Effector memory CD4-positive, alpha-beta T cell (primary cell): ENCODE measurements at places on chromosomes 6 and 20.

- no peak for DNase-seq
Measured at GRCh38 chr6:124961777-124962638, at the start of gene RNF217. TSS of gene RNF217 (plus strand) at chr6:124962437. CDS start at chr6:124962545, 108 bp downstream.

DNA sequence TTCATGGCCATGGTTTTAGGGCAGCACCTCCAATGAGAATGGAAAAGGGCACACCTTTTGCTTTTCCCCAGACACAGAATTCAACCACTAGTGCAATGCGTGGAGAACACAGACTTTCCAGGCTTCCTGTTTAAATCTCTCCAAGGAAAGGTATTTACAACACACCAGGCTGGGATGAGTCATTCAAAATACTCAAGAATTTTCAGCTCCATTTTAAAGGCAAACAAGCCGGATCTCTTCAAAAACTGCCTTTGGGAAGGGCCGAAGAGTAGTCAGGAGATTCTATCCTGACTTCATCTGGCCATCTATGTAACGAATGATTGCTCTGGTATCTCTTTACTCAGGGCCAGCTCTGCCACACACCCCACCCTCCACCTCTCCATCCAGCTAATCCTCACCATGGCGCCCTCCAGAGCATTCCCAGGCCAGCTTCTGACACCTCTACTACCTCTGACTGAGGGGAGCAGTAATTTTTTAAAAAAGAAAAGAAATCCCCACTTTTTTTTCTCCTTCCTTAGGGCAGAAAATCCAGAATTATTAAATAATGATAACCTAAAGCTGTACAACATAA is 254.6 kb downstream of the LY86 start:
- no peak for DNase-seq

DNA sequence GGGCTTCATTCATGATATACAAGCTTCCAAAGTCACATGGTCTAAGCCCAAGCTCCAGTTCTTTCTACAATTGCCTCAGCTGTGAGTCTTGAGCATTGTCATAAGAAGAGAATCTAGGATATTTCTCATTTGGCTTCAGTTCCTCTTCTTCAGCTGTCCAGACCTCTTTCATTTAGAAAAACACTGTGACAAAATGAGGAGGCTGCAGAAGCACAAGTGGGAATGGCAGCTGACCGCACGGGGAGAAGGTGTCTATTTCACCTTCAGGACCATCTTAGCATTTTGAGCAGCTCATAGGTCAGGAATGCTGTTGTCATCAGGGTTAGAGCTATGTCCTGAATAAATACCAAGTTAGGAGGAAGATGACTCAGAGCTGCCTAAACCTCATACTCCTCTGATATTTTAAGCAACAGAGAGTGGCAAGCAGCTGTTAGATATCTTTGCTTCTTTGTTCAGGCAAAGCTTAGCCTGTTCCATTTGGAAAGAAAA is 390.1 kb upstream of the CITED2 start:
- DNase-seq, result no peak

DNA sequence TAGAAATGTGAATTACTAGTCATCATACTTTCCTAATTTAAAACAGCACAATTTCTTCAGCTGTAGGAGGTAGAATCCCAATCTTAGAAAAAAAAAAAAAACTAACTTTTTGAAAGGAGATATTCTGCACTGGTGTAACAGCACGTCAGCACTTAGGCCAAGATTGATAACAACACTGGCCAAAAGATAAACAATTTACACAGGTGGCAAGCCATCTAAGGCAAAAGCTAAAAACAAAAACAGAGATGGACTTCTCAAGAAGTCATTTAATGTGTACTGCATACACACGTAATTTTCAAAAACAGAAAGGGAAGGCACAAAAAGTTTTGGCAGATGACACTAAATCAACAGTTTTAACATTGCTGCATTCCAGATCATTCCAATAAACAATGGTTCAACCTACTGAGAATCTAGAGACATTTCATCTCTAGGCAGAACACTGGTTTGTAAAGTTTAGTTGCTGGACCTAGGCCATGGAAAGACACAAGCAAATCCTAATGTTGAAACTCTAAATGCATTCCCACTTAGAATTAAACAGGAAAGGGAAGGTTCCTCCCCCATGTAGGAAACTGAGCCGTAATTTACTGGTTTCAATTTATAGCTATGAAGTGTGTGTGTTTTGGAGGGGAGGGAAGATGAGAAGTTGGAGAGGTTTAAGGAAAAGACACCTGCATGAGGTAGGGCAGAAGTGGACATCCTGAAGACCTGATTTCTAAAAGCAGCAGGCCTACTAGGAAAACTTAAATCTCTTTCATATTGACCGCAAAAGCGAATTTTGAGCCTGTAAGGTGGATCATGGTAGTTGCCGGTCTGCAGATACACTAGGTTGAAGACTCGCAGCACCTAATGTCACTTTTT is 1.3 kb downstream of the GCLC start:
- no peak for DNase-seq

DNA sequence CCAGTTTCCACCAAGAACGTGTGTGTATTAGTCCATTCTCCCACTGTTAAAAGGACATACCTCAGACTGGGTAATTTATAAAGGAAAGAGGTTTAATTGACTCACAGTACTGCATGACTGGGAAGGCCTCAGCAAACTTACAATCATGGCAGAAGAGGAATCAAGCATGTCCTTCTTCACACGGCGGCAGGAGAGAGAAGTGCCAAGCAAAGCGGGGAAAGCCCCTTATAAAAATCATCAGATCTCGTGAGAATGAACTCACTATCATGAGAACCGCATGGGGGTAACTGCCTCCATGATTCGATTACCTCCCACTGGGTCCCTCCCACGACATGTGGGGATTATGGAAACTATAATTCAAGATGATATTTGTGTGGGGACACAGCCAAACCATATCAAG is 13.1 kb downstream of the C20orf203 start:
- DNase-seq, result no peak

DNA sequence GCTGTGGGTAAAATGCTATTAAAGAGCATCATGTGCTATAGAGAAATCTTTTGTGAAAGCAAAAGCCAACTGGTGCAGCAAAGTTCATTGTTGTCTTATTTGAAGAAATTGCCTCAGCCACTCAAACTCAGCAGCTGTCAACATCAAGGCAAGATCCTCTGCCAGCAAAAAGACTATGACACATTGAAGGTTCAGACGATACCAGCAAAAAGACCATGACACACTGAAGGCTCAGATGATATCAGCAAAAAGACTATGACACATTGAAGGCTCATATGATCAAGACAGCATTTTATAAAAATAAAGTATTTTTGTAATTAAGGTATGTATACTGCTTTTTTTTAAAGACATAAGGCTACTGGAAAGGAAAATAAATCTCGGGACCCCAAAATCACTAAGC is 118.4 kb upstream of the RUNX2 start:
- no peak for DNase-seq

GRCh38 chr6:73006146-73006545 is 219.2 kb downstream of the KHDC1L start:
- DNase-seq, result no peak

- no peak for DNase-seq
Measured at GRCh38 chr6:25417046-25417605, 138.0 kb downstream of the CARMIL1 start.

- DNase-seq, result peak; percentile 19
Measured at GRCh38 chr6:15464211-15464725, 198.6 kb downstream of the DTNBP1 start.

DNA sequence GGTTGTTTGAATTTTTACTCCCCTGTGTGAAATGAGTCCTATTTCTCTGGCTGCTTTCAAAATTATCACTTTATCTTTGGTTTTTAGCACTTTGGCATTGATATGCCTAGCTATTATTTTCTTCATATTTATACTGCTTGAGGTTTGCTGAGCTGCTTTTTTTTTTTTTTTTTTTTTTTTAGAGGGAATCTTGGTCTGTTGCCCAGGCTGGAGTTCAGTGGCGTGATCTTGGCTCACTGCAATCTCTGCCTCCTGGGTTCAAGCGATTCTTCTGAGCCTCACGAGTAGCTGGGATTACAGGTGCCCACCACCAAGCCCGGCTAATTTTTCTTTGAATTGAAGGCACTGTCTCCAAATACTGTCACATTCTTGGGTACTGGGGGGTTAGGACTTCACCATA is 40.6 kb downstream of the STXBP5 start:
- no peak for DNase-seq

DNA sequence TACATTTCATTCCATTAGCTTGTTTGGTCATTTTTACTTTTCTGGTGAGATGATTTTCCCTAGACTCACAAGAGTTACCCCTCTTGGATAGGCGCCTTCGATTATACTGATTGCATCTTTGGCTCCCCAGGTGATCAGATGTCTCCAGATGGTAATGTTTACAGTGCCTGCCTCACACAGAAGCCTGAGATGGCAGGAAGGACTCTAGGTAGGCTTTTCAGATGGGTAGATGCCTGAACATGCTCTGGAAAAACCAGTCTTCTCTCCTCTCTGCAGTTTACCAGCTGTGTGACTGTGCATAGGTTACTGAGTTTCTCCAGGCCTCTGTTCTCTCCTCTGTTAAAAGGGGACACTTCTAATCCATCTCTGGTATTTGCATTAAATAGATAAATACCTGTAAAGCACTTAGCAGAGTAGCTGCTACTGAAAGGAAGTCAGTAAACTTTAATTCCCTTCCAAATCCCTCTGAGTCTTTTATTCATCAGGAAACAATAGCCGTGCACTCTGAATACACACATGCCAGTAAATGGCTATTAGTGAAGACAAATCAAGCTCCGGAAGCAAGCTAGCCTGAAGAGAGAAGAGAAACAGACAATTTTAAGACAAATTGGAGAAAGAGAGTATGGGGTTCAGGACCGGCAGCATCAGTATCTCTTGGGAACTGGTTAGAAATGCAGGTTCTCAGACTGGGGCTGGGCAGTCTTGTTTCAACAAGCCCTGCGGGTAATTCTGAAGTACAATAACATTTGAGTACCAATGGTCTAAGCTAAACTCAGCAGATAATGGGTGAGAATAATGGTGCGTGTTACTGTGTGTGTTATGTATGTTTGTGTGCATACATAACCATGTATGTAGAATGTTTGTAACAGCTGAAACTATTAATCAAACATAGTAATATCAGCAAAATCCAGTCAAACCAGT is 139.4 kb downstream of the UST start:
- DNase-seq, result no peak

DNA sequence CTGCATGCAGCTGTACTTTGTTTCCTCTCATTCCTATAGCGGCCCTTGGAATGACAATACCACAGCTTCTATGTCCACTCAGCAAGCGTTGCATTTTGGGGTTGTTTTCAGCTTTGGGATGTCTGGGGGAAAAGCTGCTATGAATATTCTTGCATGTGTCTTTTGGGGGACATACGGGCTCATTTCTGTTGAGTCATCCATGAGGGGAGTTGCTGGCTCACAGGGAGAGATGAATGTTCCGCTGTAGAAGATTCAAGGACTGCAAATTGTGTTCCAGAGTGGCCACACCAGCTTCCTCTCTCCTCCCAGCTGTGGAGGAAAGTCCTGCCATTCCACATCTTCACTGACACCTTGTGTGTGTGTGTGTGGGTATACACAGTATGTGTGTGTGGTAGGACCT is 43.3 kb downstream of the TGM2 start:
- DNase-seq, result no peak

- no peak for DNase-seq
Measured at GRCh38 chr6:4352731-4353130, 217.4 kb upstream of the ECI2 start.

DNA sequence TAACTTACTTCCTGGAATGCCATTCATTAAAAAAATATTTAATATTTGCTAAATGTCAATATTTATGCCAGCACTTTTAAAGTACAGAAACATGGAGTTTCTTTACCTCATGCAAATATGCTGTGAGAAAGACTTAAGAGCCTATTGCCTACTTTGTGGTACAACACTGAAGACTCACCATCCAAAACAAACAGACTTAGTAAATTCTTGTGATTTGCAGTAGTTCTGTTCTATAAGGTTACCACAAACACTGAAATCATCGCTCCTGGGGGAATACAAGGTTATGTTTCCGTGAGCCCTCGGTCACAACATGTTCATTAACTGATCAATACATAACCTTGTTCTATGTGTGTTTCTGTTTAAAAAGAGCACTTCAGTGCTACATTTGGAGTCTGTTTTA is 78.3 kb downstream of the ATG5 start:
- DNase-seq, result no peak

- DNase-seq, result no peak
Measured at GRCh38 chr20:37781626-37782025, 87.8 kb downstream of the CTNNBL1 start.

- DNase-seq, result no peak
Measured at GRCh38 chr20:61434341-61434781, 182.3 kb downstream of the CDH4 start.
